ENCODE measurements at places on chromosomes 7 and 10.

GRCh38 chr7:130367836-130368746 lies 12.2 kb upstream of the CPA1 start:
- DNase-seq: no peak

DNA sequence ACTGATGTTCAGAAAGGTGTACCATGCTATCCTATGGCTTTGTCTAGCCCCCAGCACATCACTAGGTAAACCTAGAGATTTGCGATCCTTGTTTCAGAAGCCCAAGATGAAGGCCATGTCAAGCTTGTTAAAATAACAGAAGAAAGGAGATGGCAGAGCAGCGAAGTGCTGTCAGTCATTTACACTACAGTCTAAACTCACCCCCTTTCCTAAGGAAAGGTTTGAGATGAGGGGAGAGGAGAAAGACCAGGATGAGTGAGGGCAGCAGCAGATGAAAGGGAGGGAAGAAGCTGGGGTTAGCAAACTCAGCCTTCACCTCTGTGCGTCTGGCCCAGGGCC lies 74.8 kb downstream of the PROSER2 start:
- no peak for DNase-seq

DNA sequence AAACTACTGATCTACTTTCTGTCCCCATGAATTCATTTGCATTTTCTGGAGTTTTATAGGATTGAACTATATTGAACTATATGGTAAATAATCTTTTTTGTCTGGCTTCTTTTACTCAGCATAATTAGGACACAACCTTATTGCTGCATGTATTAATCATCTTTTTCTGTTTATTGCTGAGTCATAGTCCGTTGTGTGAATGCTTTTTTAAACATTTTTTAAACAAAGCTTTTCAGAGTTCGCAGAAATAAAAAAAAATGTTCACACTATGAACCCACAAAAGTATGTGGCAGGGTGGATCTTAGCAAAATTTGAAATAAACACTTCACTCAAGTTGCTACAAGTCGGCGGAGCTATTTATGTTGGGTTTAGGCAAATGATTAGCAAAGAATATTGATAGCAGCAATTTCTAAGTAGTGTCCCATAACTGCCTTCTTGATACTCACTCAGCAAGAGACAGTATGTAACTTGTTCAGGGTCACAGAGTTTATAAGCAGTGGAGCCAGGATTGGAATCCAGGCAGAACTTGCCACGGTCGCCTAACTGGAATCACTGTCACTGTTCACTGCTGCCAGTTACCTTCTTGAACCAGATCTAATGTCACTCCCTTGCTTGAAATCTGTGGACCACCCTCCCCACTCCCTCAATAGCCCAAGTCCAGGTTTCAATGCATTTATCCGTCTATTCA lies 5.6 kb downstream of the CH25H start:
- no peak for DNase-seq

GRCh38 chr10:1548596-1548995 lies 188.7 kb downstream of the ADARB2 start:
- no peak for DNase-seq

- no peak for DNase-seq
Measured at GRCh38 chr7:39360766-39361165, 205.4 kb upstream of the YAE1 start.

DNA sequence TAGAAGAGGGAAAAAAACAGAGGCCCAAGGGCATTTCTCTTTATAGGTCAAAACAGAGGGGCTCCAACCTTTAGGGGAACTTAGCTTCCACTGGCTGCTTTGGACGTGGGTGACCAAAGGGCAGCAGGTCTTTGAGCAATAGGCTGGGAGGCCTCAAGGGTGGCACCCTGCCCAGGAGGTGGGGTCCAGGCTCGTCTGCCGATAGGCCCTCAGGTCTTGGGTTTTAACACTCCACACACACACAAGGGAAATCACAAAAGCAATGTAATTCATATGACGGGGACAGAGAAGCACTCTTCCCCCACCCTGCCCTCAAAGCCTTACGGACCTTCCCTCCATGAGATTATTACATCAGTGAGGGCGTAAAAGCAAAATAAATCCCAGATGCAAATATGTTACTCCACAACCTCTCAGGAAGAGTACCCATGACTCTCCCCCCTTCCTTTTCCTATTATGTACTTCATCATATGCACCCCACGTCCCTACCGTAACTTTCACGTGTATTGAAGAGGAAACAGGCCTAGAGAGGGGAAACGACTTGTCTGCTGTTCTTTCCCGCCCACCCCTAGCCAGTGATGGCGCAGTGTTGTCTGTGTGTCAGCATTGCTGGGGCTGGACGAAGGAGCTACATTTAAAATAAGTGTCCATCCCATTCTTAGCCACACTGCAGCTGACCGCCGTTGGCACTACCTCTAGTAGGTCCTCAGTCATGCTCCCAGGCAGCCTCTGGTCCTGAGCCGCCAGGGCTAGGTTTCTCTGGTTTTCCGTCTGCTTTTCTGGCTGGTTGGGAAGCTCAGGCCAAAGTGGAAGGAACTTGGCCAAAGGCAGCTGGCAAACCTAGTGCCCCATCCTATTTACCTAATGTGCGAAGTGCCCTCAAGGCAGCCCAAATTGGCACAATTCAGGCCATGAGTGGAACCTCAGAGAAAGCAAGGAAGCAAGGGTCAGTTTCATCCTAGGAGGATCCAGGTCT lies 2.1 kb downstream of the PCBD1 start:
- DNase-seq: no peak

- DNase-seq: no peak
Measured at GRCh38 chr10:112332509-112333228, 41.2 kb upstream of the ACSL5 start.

DNA sequence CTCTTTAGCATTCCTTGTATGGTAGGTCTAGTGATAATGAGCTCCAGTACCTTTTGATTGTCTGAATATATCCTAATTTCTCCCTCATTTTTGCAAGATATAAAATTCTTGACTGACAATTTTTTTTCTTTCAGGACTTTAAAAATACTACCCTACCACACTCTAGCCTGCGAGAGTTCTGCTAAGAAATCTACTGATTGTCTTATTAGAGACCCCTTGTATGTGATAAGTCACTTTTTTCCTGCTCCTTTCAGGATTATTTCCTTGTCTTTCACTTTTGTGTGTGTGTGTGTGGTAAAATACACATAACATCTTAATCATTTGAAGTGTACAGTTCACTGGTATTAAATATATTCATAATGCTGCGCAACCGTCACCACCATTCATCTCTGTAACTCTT lies 68.7 kb upstream of the PPP1R9A start:
- DNase-seq: no peak

DNA sequence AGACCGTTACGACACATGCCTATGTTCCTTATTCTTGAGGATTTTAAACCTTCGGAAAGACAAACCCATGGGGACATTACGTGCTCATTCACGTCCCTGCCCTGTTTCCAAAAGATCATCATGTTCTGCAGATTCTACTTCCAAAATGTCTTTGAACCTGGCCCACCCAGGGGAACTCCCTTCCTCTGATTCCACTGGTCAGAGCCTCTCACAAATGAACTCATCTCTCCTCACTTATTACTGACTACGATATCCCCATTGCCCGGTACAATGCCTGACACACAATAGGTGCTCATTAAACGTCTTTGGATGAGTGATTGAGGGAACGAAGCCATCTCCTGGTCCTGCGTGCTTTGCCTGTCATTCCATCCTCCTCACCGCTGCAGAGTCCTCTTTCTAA lies 168.3 kb upstream of the RNF32 start:
- no peak for DNase-seq

DNA sequence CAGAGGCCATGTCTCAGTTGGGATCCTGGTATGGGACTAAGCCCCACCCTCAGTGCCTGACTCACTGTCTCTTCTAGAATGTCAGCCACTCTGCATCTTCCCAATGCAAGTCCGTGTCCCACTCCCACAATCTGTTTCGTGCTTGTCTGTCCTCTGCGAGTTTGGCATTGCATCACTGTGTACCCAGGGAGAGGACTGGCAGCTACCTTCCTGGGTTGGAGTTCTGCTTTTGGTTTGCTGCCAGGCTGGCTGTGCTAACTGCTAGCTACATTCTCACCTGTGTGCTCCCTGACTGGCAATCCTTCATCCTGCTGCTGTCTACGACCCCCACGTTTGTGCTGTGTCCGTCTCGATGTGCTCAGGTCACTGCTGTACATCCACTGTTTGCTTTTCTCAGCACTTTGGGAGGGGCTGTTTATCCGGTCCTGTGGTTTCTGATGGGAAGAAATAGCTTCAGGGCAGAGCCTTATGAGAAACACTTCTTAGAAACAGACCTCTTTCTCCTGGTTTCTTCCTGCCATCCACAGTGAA lies 56.0 kb upstream of the GLI3 start:
- no peak for DNase-seq

GRCh38 chr10:124719213-124719851 lies 24.8 kb downstream of the FAM53B start:
- DNase-seq: no peak

All from nephron progenitor cell (in vitro differentiated cells).